ENCODE measurements at places on chromosomes 2 and 18.

DNA sequence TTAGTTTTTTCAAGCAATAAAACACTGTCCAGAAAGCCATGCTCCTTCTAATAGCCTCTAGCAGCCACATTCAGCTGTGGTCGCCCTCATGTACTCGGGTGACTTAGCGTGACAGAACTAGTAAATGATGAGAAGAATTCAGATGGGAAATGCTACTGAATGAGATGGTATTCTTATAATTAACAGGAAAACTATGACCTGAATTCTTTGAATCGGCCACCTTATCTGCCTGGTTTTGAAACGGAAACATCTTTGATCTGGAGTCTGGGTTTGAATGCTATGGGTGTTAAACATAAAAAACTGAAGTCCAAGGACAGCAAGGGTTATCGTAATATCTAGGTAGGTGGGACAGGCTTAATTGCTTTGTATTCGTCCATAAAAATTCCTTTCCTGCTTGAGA is 138.8 kb upstream of the DNMT3A start:
- no peak for DNase-seq

GRCh38 chr18:43526426-43527145 is 249.3 kb upstream of the SYT4 start:
- DNase-seq: no peak

GRCh38 chr2:70463997-70464396 is 89.6 kb downstream of the TGFA start:
- no peak for DNase-seq

DNA sequence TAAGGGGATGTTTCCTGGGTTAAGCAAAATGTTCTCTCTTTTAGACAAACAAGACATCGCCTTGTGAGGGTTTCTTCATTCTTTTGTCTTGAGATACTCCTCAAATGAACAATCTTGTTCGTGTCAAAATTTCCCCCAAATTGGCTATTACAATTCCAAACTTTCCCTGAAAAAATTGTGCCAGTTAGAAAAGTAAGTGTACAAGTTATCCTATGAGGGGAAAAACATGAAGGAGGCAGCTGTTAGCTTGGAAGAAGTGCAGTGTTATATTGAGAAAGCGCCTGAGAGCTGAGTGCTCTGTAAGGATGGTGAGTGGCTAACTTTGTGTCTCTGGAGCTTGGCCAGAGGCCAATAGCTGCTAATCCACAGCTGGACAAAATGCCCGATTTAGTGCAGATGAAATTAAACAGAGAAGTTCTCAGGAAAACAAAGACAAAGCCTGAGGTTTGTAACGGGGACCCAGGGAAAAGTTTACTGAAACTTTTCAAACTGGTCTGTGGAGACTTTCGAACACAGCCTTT is 14.1 kb upstream of the PLEKHH2 start:
- DNase-seq: no peak

GRCh38 chr2:54551123-54551756 is 95.1 kb downstream of the SPTBN1 start:
- no peak for DNase-seq

Measured in effector CD8-positive, alpha-beta T cell (primary cell).